CD8-positive, alpha-beta memory T cell (primary cell): ENCODE measurements at places on chromosomes 7 and 10.

DNA sequence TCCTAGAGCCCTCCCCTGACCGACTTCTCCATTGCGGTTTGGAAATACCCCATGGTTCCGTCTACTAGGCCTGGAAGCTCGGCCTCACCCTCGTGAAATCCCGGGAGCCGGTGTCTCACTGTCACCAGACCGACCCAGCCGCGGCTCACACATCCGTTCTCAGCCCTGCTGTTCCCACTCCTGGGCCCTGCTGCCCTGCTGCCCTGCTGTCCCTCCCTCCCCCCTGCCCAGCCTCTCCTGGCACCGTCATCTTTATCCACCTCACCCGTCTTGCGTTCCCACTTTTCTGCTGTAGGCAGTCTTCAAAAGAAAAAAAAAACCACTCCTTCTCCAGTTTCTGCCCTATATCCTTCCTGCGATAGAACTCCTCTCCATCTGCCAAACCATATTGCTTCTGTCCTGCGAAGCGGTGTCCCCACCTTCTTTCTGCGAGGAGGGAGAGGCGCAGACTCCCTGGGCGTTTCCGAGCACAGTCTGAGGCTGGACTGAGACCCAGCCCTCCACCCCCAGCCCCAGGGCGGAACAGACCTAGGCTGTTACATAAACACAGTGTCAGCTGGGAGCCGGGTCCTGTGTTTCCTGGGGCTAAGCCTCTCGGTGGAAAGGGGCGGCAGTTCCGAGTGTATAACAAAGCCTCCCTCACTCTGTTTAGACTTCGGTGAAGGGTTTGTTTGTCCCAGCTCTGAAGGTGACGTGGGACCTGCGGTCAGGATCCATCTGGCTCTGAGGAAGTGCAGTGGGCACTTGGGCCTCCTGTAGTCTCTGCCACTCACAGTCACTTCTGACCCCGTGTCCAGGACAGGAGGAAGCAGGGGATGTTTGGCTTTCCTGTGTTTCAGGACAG, 2.8 kb downstream of the AGAP3 start:
- no peak for DNase-seq

DNA sequence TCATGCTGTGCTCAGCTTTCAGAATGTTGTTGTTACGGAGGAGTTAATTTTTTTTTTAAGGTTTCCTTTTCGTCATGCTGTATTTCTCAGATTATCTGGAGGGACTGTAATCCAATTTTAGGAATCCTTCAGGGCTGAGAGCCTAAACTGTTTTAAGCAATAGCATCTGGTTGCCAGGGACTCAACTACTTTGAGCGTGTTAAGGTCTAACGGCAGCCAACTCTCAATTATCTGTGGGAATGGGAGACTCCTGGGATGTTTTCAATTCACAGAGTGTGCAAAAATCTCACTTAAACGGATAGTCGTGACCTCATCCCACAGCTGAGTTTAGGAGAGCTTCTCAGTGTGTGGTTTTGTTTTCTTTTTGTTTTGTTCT, 291.7 kb downstream of the AUTS2 start:
- no peak for DNase-seq

GRCh38 chr10:17231788-17232187, 3.7 kb downstream of the VIM start:
- no peak for DNase-seq

DNA sequence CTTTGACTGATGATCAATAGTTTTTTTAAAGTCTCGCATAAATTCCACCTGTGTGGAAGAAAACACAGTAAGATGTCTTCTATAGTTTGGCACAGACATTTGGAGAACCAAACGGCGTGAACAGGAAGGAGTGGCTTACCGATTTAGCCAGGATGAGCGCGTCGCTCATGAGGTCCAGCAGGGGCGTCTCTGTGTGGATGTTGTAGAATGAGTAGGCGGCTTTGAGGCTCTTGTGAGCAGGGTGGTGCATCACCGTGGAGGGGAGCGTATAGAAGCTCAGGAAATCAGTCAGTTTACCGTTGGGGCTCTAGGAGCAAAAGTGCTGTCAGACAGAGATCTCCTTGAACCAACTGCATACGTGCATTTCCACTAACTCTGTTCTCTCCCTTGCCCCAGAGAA, 15.5 kb downstream of the RPP38 start:
- no peak for DNase-seq

DNA sequence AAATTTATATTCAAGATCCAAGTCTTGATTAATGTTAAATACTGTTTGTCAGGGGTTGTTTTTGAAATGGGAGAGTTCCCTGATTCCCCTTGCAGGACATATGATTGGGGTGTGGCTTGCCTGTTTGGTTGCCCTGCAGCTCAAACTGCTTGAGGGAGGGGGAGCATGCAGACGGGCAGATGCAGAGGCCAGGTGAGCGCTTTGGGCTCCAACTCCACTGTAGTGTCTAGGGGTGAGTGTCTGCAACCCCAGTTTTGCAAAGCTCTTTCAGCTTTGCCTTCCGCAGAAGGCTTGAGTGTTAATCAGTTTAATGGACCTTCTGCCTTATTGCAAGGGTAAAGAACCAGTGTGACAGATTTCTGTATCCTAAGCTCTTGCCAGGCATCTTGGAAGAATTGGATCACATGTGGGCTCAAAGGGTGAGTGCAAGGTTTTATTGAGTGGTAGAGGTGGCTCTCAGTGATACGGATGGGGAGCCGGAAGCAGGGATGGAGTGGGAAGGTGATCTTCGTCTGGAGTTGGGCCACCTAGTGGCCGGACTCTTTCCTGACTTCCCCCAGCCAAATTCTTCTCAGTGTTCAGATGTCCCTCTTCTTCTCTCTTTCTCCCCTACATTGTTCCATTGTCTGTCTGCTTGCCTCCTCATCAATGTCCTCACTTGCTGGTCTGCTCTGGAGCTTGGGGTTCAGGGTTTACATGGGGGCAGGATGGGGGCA, 479.7 kb downstream of the ATRNL1 start:
- no peak for DNase-seq

DNA sequence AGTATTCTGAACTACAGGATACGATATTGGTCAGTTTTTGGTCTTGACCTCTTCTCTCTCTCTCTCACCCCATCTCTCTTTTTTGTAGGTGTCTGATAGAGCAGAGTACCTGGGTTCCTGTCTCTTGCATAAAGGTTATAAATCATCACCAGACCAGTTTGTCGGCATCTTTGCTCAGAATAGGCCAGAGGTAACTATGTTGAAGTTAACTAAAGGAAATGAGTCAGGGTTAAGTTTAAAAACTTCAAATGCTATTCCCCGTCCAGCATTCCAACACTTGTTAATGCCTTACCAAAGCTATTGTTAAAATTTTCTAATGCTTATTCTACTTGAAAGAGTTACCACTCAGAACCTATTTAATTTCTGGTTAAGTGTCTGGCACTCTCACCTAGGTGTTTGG, 30.7 kb downstream of the ACSL5 start:
- no peak for DNase-seq

- DNase-seq = no peak
Measured at GRCh38 chr10:125120053-125120710, 40.2 kb downstream of the CTBP2 start.

GRCh38 chr7:91518058-91518457, 253.8 kb downstream of the FZD1 start:
- no peak for DNase-seq
